ENCODE measurements at places on chromosomes 12 and 14. TPM values are rescaled to one million over a fixed set of nuclear protein-coding genes. Genes with fewer than 3 reads are reported as not detected.
A peak's percentile ranks its signal among the peaks of the same experiment; 100 is the strongest.

GRCh38 chr12:127770118-127770517, 496.9 kb upstream of the TMEM132C start:
- no peak for DNase-seq

GRCh38 chr12:32005496-32006125, 46.4 kb downstream of the RESF1 start:
- DNase-seq: no peak

DNA sequence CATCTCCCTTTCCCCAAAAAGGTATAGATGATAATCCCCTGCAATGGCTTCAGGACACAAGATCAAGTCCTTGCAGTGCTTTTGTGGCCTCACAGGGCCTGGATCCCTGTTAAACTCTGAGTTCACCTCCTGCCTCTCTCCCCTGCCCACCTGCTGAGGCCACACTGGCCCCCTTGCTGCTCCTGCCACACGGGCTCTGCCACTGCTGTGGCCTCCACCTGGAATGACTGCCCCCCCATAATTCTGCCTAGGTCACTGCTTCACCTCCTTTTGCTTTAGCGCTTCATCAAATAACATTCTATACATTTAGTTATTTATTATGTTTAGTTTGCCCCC, 653 bp upstream of the IFI27 start:
- no peak for DNase-seq

DNA sequence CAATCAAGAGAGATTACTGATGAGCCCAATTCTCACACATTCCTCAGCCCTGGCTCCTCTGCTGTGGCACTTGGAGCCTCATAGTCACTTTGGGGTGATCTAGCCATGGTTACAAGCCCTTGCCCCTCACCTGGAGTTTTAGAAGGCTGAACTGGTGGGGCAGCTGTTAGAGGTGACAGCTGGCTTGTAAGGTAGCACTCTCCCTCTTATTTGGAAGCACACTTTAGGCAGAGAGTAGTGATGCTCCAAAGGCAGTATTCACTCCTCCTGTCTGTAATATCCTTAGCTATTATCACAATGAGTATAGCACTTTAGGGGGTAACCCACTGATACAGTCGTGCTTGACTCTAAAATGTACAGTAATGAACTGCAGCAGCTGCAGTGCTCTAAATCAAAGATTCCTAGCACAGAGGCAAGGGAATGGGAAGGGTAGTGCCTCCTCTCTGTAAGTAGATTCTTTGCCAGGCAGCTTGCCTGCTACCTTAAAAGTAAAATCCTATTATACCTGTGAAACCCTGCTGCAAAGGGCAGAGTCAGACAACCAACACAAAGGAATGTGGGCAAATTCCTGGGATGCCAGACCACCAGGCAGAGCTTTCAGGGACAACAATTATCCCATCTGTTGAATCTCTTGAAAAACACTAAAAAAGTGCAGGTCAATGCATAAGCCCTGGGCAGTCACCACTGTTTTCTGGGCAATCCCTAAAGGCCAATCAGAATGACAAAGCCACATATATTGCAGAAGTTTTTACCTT, 336.3 kb downstream of the NOVA1 start:
- DNase-seq: no peak

- DNase-seq: no peak
These were observed 4.9 kb downstream of the PRICKLE1 start for GRCh38 chr12:42584651-42585111.

- DNase-seq: no peak
These were observed 146.5 kb upstream of the MYL2 start for GRCh38 chr12:111066744-111067437.

- DNase-seq: no peak
These were observed 222.7 kb downstream of the FOXN3 start for GRCh38 chr14:89194376-89194775.

- DNase-seq: no peak
These were observed 185.6 kb downstream of the TMEM117 start for GRCh38 chr12:44021471-44021971.

- no peak for DNase-seq
These were observed 425.2 kb upstream of the MIS18BP1 start for GRCh38 chr14:45678163-45678562.

- DNase-seq: no peak
These were observed 667.2 kb downstream of the DIO2 start for GRCh38 chr14:79543967-79544697.

- DNase-seq: no peak
These were observed 121.3 kb upstream of the MAX start for GRCh38 chr14:65223636-65224035.

DNA sequence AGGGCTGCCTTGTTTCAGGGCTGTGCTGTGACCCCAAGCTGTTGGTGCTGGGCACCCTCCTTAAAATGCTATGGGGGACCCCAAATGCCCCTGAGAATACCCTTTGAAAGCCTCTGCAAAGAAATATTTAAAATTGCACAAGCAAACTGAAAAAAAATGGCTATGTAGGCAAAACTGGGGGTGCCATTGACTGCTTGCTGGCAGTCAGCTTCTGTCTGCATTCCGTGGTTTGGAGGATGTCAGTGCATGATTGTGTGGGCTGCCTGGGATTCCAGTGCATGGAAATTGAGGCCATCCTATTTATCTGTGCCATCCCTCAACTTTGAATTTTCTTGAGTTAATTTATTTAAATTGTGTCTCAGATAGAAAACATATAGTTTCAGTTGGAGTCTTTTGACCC, 113.7 kb upstream of the RTL1 start:
- DNase-seq: no peak

- DNase-seq: no peak
These were observed 11.3 kb downstream of the KMT5A start for GRCh38 chr12:123395236-123395635.

GRCh38 chr12:51836827-51837173, 11.7 kb downstream of the FIGNL2 start:
- no peak for DNase-seq

- DNase-seq: peak; percentile 90
These were observed at the start of gene KRT7 for GRCh38 chr12:52232674-52233461. TSS of gene KRT7 (plus strand) at chr12:52233243. CDS start at chr12:52233297, 54 bp downstream.

DNA sequence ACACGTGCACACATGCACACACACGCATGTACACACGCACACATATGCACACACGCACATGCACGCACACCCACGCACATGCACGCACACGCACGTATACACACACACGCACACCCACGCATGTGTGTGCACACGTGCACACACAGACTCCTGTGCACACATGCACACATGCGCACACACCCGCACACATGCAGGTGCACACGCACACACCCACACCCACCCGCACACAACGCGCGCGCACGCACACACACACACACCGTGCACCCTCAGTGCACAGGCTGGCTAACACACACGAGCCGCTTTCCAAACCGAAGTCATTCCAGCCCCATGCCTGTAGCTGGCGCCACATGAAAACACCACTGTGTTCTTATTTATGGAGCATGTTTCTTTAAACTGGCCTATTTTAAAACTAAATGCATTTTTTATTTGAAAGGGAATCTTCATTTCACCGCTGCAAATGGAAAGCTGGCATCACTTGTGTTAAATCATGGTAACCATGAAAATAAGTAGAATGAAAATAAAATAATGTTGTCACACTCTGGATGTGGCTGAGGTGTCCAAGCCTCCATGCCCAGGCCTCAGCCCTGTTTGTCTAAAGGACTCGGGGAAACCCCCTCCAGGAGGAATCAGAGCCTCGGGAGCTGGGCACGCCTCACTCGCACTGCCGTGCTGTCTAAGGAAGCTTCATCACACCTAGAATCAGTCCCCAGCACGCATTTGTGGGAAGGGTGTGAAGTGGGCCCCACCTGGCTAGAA, 45.1 kb downstream of the GALNT9 start:
- no peak for DNase-seq

DNA sequence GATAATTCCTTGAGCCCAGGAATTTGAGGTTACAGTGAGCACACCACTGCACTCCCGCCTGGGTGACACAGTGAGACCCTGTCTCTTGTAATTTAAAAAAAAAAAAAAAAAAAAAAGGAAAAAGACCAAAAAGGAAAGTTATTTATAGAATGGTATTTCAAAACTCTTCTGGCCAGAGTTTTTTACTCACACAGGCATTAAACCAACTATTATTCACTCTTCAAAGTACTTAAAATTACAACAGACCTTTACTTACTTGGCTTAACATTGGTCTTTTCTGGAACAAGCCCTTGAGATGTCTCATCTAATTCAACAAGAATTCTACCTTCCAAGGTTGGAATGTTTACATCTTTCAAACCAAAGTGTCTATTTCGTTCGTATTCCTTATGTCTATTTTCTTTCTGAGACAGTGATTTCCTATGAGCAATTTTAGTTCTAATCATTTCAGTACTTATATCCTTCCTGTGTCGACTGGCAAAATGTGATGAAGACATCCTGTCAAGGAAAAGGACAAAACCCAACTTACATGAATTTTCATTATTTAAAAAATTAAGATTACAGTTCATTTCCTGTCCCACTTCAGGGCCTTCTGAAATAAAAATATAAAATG, 2.6 kb downstream of the DLGAP5 start:
- no peak for DNase-seq

DNA sequence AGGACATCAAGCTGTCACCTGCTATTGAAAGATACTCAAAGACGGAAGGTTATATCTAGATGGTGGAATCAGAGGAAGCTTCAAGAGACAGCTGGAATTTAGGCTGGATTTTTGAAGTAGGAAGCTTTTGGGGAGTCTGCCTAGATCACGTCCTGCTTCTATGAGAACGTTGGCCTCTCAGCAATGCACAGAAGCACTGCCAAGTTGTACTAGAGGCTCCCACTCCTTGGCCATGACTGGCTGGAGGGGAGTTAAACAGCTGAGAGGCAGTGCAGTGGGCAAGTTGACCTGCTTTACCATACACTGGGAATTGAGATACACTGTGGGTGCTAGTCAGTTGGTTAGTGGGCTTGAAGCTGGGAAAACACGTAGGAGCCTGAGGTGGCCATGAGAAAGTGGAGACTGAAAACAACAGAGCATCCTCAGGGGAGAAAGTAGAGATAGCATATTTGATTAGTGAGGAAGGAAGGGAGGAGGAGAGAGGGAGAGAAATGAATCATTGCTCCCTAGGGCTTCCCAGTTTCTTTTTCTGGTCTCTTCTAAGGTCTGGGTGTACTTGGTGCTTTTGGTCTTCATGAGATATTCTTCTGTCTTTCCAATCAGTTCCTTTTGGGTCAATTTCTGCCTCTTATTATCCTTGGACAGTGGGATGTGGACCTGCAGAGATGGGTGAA, 110.8 kb downstream of the EMP1 start:
- no peak for DNase-seq

GRCh38 chr12:114269153-114269552, 136.8 kb downstream of the TBX5 start:
- DNase-seq: peak; percentile 13

- no peak for DNase-seq
These were observed 31.7 kb upstream of the INF2 start for GRCh38 chr14:104657563-104658324.

- no peak for DNase-seq
These were observed 255.8 kb downstream of the CCDC91 start for GRCh38 chr12:28446031-28446430.

GRCh38 chr12:24860546-24860945, 88.4 kb downstream of the BCAT1 start:
- DNase-seq: no peak

DNA sequence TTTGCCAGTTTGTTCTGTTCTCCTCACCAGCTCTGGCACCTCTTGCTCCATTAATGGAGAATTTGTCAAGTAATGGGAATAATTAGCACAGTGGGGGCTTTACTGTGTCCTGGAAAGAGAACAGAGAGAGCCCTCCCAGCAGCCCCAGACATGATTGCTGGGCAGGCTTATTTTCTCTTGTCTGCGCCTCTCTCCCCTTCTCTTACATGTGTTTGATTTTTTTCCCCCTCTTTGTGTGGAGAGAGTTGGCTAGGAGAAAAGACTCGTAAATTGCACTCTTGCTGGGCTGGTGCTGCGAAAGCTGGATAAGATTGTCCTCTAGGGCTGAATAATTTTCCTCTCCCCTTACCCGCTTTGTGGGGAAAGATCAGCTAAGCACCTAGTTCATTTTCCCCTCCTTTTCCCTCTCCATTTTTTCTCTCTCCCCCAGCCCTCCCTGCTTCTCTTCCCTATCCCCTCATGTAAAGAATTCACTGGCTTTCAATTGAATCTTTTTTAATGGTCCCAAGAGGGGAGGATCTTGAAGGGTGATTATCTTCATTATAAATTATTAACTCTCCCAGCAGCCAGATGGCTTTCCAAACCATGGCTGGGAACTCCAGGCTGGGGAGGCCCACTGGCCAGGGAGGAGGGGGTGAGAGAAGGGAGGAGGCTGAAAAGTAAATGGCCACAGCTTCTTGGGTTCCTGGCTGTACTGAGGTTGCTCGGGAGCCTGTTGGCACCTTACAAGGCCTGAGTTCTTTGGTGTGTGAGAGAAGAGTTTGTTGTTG, 62.2 kb downstream of the NRXN3 start:
- no peak for DNase-seq

- no peak for DNase-seq
These were observed 18.0 kb downstream of the LUM start for GRCh38 chr12:91093341-91093740.

HOXC9 gene
- 3.2 TPM for total RNA-seq

LTB4R gene
- 19.6 TPM for total RNA-seq

SOAT2 gene
- total RNA-seq: 0.16 TPM

CCDC177 gene
- total RNA-seq: not detected

RBP5 gene
- total RNA-seq: not detected

RNFT2 gene
- 3.0 TPM for total RNA-seq

PPP4R4 gene
- 24.5 TPM for total RNA-seq

SRRM4 gene
- not detected for total RNA-seq

SMCO2 gene
- total RNA-seq: 0.28 TPM

MORN3 gene
- total RNA-seq: not detected

FGF6 gene
- total RNA-seq: not detected

LDHB gene
- total RNA-seq: 257 TPM

DPPA3 gene
- total RNA-seq: not detected

IFI27 gene
- 1.3 TPM for total RNA-seq

KLHDC2 gene
- total RNA-seq: 31.7 TPM

AICDA gene
- not detected for total RNA-seq

CLEC4A gene
- total RNA-seq: 0.17 TPM

LRRK2 gene
- 0.24 TPM for total RNA-seq

MIPOL1 gene
- total RNA-seq: 17.8 TPM

KRT78 gene
- not detected for total RNA-seq

AGAP2 gene
- total RNA-seq: 0.69 TPM

TSPAN9 gene
- 29.2 TPM for total RNA-seq
